HS-5 (cell line): ENCODE measurements at places on chromosomes 16 and 17.

GRCh38 chr16:52089476-52089875, 457.5 kb downstream of the TOX3 start:
- no peak for DNase-seq

- DNase-seq, result no peak
Measured at GRCh38 chr16:71426069-71426879, 15.6 kb downstream of the TLE7 start.

GRCh38 chr17:49280918-49281317, 50.3 kb upstream of the PHOSPHO1 start:
- no peak for DNase-seq

GRCh38 chr16:80197741-80198201, 343.0 kb upstream of the DYNLRB2 start:
- peak; percentile 69 for DNase-seq

DNA sequence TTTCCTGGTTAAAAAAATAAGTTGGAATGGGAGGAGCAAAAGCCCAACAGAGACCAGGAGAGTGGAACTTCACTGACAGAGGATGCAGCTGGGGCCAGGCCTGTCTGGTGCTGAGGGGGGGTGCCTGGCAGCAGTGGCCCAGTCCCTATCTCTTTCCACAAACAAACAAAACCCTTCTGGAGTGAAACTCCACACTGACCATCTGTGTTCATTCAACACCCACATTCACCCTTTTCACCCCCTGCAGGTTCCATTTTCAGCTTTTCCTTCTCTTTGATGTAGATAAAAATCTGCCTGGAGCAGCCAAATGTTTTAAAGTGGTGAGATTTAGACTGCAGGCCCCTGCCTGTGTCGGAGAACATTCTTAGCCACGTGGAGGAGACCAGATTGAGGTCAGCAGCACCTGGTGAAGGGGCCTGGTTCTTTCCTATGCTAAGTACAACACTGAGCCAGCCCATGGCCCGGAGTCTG, 161.4 kb upstream of the CDH11 start:
- no peak for DNase-seq

- DNase-seq, result no peak
Measured at GRCh38 chr17:77676237-77676661, 282.3 kb upstream of the TNRC6C start.

GRCh38 chr17:78082988-78083387, 45.6 kb downstream of the TMC6 start:
- no peak for DNase-seq

GRCh38 chr16:69691980-69692911, 34.1 kb downstream of the NQO1 start:
- no peak for DNase-seq

DNA sequence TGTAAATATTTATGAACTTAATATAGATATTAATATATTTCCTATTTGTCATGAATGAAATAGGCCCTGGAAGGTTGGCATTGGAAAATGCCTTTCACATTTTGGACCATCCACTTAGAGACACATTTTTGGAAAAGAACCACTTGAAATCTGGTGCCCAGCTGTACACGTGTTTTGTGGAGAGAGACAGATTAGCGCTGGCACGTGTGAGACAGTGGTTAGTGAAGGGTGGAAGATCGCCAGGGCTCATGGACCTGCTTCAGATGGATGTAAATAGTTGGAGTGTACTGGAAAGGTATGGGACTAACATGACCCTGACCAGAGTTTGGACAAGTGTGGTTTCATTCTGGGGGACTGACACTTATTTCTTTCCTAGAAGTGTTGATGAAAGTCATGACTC, 222.9 kb downstream of the PRKCA start:
- DNase-seq, result no peak

- DNase-seq, result no peak
Measured at GRCh38 chr16:24918641-24919040, 72.9 kb downstream of the SLC5A11 start.

GRCh38 chr17:74354123-74354522, 7.5 kb downstream of the BTBD17 start:
- no peak for DNase-seq

DNA sequence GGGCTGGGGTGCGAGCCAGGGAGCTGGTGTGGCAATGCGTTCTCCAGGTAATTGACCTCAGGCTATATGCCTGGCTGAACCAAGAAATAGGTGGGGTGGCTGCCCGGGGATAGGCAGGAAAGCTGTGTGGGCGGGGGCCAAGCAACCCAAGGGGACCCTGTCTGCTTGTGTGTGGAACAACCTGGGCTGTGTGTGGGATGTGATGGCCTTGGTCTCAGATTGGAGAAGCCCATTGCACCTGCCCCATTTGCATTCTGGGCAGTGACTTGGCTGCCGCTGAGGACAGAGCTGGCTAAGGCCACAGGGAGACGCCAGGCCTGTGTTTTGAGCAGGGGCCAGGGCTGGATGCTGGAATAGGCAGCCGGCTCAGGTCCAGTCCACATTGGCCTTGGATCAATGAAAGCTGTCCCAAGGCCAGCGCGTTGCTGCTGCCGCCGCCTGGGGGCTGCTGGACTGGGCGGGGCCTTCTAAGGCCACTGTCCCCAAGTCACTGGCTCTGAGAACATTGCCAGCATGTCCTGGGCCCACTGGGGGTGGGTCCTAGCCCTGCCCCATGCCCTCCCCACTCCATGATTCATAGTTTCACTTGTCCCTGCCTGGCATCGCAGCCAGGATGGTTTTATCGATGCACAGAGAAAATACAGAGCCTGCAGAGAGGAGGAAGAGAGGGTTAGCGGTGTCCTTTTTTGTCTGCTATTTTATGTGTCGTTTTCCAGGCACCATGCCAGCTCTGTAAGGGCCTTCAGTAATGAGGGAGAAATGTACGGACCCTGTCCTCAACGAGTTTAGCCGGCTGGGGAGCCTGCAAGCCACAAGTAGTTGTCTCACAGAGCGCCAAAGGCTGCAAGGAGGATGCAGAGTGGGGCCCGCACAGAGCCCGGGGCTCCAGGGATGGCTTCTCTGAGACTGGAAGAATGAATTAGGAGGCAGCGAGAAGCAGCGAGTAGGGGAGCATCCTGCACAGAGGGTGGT, 43.9 kb downstream of the NKD1 start:
- no peak for DNase-seq

GRCh38 chr17:13030459-13031300, 12.9 kb upstream of the ELAC2 start:
- DNase-seq, result peak; percentile 48

DNA sequence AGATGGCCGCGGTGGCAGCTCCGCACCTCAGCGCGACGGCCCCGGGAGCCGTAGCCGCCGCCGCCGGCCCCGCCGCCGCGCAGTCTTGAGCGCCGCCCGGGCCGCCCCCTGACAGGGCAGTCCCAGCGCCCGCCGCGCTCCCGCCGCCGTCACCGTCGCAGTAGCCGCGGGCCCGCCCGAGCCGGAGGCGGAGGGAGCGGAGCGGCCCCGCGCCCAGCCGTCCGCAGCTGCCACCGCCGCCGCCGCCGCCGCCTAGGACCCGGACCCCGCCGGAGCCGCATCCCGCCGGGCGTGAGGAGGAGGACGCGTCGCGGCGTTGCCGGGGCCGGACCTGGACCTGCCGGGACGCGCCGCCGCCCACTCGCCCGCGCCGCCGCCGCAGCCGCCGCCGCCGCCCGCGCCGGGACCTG, 218 bp downstream of the TNRC6C start:
- no peak for DNase-seq

GRCh38 chr17:48540213-48540612, 4.7 kb downstream of the HOXB2 start:
- DNase-seq, result no peak

DNA sequence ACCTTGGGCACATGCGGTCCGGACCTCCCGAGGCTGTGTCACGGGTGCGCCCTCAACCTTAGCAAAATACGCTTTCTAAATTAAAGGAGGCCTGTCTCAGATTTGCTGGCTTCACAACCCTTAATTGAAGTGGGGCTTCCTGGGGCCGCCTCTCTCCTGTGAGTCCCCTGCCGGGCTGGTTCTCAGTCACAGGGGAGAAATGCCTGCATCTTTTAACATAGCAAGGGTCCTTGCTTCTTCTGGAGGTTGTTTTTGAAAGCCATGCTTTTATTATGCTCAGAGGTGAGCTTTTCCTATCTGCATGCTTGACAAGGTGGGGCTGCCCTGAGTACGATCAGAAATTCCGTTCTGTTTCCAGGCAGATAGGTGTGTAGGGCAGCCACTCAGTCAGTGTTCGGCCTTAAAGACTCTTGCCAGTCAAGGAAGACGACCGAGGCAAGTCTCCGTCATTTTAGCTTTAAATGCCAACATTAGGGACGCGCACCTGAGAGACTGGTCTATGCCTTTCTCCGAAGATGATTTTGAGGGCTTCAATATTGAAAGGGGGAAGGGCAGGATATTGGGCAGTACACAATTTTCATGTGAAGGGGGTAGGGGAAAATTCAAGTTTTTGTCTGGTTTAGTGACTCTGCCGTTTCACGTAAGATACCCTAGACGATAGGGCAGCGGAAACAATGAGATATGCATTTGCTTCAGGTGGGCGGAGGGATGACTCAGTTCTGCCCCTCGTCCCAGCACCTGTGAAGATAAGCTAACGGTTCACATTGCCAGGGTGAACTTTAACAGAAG, 5.5 kb upstream of the SLC7A5 start:
- DNase-seq, result no peak

GRCh38 chr17:30524847-30525246, 47.6 kb downstream of the GOSR1 start:
- no peak for DNase-seq

DNA sequence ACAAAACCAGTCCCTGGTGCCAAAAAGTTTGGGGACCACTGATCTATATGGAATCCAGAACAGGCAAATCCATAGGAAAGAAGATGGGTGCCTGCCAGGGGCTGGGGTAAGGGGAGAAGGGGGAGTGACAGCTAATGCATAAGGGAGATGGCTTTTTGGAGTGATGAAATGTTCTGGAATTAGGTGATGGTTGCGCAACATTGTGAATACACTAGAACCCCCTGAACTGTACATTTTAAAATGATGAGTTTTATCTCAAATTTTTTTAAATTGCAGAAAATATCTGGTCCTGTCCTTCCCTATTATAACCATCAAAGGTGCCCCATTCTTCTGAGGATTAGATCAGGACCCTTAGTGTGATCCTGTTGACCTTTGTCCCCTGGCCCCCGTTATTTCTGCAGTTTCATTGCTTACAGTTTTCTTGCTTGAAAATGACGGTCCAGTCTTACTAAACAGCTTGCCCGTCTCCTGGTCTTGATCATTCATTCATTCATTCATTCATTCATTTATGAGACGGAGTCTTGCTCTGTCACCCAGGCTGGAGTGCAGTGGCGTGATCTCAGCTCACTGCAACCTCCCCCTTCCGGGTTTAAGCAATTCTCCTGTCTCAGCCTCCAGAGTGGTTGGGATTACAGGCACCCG, 4.6 kb downstream of the BCO1 start:
- DNase-seq, result no peak

- no peak for DNase-seq
Measured at GRCh38 chr16:87543436-87544191, 50.8 kb upstream of the ZCCHC14 start.

DNA sequence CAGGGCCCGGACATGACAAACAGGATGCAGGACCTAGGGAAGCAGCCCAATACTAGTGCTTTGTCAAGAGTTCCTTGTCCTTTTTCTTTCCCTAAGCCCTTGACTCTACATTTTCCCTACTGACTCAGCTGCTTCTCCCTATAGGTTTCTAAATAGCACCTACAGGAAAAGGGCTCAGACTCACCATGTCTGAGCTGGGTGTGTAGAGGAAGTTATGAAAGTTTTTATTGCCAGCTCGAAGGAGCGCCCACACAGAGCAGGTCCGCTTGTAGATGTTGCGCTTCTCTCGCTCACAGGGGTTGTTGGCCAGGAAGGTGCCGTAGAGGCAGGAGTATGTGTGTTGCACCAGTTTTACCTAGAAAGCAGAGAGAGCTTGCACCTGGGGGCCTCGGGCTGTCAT, 10.6 kb downstream of the MTMR4 start:
- DNase-seq, result no peak

DNA sequence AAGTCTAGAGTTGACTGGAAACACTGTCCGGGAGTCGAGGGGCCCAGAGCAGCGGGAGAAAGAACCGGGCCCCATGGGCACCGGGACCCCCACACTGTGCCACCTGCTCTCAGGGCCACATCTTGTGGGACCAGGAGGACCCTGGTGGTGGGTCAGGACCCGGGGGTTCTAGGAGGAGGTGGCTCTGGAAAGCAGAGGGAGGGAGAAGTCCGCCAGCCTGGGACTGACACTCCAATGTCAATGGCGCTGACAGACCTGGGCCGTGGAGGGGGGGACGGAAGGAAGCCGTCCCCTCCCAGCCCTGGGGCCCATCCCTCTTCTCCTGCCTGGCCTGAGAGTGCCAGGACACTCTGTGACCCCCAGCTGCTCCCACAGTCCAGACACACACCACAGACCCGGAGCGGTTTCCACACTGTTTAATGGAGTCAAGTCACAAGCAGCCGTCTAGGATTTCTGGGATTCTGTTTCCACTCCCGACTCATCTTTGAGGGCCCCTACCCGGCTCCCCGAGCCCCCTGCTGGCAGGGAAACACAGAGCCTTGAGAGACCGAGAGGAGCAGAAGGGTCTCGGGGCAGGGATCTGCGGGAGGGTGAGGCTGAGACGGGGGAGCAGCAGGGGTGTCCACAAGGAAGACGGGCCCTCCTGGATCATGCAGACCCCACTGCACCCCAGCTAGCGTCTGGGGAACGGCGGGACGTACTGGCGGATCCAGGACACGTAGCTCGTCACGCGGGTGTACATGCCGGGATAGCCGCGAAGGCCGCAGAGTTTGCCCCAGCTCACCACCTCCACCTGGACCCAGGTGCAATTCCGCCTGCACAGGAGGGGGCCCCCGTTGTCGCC, 23.5 kb upstream of the UBE2I start:
- no peak for DNase-seq

GRCh38 chr17:53548252-53548651, 274.5 kb upstream of the KIF2B start:
- no peak for DNase-seq

DNA sequence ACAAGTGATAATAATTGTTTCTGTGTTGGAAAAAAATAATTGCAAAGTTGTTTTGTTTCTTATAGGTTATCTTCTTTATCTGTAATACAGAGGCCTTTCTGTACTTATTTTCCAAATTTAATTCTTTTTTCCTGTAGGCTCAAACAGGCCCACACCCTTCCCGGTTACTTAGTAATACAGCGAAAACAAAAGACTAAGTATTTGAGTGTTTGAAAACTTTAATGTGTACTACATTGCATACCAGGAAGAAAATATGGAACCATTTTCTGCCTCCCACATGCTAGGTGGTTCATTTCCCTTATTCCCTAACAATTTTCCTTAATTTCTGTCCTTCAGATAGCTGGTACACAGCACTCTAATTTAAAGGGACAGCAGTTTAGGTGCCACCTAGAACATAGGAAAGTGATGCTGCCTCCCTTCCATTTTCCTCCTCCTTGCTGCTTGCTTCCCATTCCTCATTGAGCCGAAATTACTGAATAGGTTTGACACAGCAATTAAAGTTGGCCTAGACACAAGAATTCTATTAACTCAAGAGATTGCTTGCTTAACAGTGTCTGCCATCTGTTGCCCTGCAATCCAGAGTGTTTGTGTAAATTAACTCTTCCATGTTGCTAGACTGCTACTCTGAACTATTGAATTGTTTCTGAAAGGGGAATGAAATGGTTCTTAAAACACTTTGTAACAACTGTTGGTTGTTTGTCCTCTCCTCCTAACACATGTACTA, 24.2 kb downstream of the CYB5B start:
- DNase-seq, result no peak

- no peak for DNase-seq
Measured at GRCh38 chr16:74942977-74943918, 41.7 kb downstream of the WDR59 start.
